ENCODE measurements at places on chromosomes 2 and 18.

- DNase-seq = no peak
Measured at GRCh38 chr18:57433482-57433881, 1.7 kb upstream of the ONECUT2 start.

GRCh38 chr18:2027016-2027415 is 544.3 kb downstream of the METTL4 start:
- no peak for DNase-seq

GRCh38 chr2:15826273-15826717 is 114.1 kb upstream of the MYCN start:
- DNase-seq = no peak

GRCh38 chr18:11487390-11487789 is 122.0 kb upstream of the SLC35G4 start:
- DNase-seq = no peak

DNA sequence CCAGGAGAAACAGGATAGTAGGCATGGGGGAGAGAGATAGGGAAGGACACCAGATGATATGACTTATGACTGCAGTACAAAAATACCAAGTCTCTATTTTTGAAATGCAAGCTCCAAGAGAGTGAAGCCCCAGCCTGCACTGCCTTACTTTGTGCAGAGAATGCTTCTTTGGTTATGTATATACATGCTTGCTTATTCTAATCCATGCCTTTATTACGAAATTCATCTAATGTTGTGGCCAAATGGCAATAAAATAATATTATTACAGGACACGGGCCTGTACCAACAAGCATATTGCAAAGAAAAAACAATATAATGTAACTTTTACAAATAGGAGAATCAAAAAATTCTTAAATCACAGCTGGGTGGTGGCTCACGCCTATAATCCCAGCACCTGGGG is 110.8 kb downstream of the BCL11A start:
- no peak for DNase-seq

- DNase-seq = no peak
Measured at GRCh38 chr2:41199334-41199733, 747.4 kb upstream of the SLC8A1 start.

GRCh38 chr18:10476338-10476791 is 21.9 kb downstream of the APCDD1 start:
- DNase-seq = no peak

- DNase-seq = no peak
Measured at GRCh38 chr2:164948540-164948939, 6.8 kb downstream of the SLC38A11 start.

GRCh38 chr2:193469251-193469650 is 1274.5 kb upstream of the TMEFF2 start:
- no peak for DNase-seq

DNA sequence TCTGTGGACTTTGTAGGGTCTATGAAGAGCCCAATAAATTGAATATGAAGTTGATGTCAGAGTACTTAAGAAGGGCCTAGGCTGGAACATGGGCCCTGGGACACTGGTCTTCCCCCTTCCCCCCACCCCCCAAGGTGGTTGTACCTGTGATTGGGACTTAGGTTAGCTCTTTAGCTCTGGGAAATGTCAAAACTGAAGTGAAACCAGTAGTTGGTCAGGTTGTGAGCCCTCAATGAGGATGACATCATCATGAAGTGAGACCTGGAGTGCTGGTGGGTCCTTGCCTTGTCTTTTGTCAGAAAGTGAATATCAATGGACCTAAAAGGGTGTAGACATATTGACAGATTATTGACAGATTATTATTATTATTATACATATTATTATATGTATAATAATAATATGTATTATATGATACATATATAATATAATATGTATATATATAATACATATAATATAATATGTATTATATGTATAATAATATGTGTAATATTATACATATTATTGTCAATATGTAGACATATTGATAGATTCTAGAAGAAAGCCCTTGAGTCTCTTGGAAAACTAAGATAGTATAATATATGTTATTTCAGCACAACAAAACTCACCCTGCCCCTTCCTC is 5.4 kb downstream of the MARS2 start:
- DNase-seq = peak; percentile 41

- no peak for DNase-seq
Measured at GRCh38 chr18:52950155-52950554, 610.2 kb downstream of the DCC start.

- no peak for DNase-seq
Measured at GRCh38 chr2:148930046-148930775, 55.2 kb downstream of the KIF5C start.

GRCh38 chr2:71353248-71353647 is 21.7 kb downstream of the ZNF638 start:
- no peak for DNase-seq

- DNase-seq = no peak
Measured at GRCh38 chr18:60266558-60266957, 106.0 kb downstream of the MC4R start.

DNA sequence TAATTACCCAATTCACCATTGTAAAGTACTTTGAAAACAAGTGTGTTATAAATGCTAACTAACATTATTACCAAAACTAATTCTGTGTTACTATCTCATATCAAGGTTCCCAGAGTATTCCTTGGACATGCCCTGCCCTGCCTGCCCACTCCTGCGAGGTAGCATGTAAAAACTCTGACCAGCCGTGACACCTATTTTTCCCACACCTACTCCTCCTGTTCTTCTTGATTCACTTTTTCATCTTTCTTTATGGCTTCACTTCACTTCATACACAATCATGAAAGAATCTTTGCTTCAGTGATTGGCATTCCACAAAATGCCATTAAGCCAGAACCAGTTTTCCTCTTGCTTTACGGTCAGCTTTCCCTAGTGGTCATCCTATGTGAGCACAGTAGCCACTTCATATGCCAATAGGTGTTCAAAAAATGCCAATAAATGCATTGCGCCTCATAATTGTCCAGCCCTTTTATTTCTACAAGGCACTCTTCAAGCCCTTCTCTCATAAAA is 42.6 kb upstream of the SETBP1 start:
- no peak for DNase-seq

GRCh38 chr2:219552382-219553167 is 8.7 kb downstream of the TMEM198 start:
- DNase-seq = peak; percentile 92

- DNase-seq = no peak
Measured at GRCh38 chr18:78430131-78430758, 549.4 kb upstream of the SALL3 start.

GRCh38 chr2:200735061-200735460 is 76.6 kb upstream of the BZW1 start:
- peak; percentile 45 for DNase-seq

- DNase-seq = no peak
Measured at GRCh38 chr18:11259469-11260150, 110.2 kb upstream of the PIEZO2 start.

GRCh38 chr2:121545913-121546312 is 15.2 kb downstream of the RNU4ATAC start:
- no peak for DNase-seq

- no peak for DNase-seq
Measured at GRCh38 chr2:223995569-223995968, 38.3 kb downstream of the MRPL44 start.

DNA sequence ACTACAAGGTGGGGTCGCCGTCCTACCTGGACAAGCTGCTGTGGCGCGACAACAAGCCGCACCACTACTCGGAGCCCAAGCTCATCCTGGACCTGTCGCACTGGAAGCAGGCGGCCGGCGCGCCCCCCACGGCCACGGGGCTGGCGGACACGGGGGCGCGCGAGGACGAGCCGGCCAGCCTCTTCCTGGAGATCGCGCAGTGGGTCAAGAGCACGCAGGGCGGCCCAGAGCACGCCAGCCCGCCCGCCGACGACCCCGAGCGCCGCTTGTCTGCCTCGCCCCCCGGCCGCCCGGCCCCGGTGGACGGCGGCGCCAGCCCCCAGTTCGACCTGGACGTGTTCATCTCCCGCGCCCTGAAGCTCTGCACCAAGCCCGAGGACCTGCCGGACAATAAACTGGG is 90.4 kb downstream of the MRO start:
- DNase-seq = no peak

GRCh38 chr2:19732255-19732654 is 169.5 kb downstream of the TTC32 start:
- DNase-seq = no peak

- DNase-seq = no peak
Measured at GRCh38 chr2:29726976-29727375, 194.4 kb downstream of the ALK start.

- DNase-seq = no peak
Measured at GRCh38 chr18:40673150-40673549, 1281.9 kb upstream of the PIK3C3 start.

GRCh38 chr2:2763351-2764000 is 432.4 kb upstream of the MYT1L start:
- DNase-seq = no peak

GRCh38 chr18:52009958-52010357 is 330.0 kb upstream of the DCC start:
- DNase-seq = no peak

- no peak for DNase-seq
Measured at GRCh38 chr2:5367321-5367720, 324.9 kb upstream of the SOX11 start.

DNA sequence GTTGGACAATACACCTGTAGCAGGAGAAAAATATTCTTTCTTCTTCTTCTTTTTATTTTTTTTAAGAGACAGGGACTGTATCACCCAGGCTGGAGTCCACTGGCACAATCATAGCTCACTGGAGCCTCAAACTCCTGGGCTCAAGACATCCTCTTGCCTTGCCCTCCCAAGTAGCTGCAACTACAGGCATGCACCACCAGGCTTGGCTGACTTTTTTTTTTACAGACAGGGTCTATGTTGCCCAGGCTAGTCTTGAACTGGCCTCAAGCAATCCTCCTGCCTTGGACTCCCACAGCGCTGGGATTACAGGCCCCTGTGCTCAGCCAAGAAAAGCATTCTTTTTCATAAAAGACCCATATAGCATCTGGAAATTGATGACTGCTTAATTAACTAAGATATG is 17.1 kb upstream of the ARHGAP28 start:
- no peak for DNase-seq

DNA sequence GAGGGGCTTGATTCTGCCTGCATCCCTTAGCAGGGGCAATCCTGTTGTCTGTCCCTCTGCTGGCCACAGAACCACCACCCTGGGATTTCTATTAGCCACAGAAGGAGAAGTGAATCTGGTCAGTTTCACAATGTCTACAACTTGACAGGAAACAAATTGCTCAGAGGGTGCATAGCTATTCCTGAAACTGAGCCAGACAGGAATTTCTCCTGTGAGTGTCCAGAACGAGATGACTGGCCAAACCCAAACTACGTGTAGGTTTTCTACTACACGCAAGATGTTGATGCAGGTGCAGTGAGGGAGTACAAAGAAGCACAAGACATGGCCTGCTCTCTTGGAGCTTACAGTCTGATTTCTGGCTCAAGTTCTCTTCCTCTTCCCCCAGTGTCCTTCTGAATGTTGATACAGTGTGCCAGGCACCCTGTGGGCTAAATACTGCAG is 201.9 kb downstream of the CLIP4 start:
- no peak for DNase-seq

GRCh38 chr18:49911427-49911826 is 98.1 kb upstream of the ACAA2 start:
- DNase-seq = no peak

- no peak for DNase-seq
Measured at GRCh38 chr2:215454519-215455246, 18.8 kb upstream of the FN1 start.

GRCh38 chr18:49515516-49515915 is 28.5 kb upstream of the C18orf32 start:
- no peak for DNase-seq

DNA sequence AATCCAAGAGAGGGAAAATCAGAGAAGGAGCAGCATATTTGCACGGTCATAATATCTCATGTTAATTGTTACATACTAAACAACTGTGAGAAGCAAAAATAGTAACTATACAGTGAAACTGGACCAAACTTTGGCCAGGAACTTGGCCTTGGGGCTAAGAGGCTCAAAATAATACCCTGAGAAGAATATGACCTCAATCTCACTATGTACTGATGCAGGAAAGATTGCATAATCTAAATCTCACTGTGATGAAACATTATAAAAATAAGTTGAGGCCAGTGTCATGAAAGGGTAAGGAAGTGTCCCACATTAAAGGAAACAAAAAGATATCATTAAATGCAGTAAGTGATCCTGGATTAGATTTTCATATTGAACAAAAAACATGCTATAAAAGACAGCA is 36.5 kb downstream of the ZRANB3 start:
- DNase-seq = no peak

- DNase-seq = no peak
Measured at GRCh38 chr2:197054437-197054836, 127.9 kb upstream of the PGAP1 start.

- no peak for DNase-seq
Measured at GRCh38 chr18:26468931-26469340, 79.4 kb downstream of the KCTD1 start.

DNA sequence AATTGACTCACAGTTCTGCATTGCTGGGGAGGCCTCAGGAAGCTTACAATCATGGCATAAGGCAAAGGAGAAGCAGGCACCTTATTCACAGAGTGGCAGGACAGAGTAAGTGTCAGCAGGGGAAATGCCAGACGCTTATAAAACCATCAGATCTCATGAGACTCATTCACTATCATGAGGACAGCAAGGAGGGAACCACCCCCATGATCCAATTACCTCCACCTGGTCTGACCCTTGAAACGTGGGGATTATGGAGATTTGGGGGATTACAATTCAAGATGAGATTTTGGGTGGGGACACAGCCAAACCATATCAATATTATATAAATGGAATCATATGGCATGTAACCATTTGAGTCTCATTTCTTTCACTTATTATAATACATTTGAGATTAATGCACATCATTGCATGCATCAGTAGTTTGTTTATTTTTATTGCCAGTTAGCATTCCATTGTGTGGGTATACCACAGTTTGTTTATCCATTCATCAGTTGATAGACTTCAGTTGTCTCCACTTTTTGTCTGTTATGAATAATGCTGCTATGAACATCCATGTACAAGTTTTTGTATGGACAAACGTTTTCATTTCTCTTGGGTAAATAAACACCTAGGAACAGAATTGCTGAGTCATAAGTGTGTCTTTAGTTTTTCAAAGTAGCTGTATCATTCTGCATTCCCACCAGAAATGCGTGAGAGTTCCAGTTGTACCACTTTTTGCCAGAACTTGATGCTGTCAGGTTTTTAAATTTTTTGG is 5.8 kb upstream of the SRBD1 start:
- no peak for DNase-seq

DNA sequence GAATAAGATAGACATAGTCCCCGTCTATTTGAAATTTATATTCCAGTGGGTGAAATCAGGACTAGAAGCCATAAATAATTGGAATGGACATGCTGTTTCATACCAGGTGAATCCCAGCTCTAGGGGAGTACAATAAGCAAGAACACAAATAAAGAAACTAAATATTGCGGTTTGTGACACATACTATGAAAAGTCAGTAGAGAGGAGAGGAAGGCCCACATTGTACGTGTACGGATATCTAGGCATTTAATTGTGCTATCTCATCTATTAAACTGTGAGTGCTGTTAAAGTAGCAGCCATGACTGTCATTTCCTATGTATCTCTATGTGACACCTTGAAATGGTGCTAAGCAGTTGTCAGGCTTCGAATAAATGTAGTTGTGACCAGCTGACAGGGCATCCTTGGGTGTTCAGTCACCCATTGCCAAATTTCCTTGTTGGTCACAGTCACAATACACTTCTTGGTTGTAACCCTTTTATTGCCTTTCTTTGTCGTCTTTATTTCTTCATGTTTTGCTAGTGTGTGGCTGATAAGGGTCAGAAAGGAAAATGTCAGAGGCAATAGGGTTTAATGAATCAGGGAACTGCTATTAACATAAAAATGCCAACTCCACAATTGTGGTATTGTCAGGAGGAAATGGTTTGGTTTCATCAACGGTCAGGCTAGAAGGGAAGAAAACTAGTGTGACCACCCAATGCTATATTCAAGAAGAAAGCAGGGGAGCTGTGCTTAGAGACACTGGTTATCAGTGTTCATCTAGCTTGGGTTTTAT is 31.5 kb downstream of the CPO start:
- no peak for DNase-seq

Measured in activated T-cell treated with anti-CD3 and anti-CD28 coated beads, Interleukin-2, amount 50 U/mL, for 48 hours (primary cell).